ENCODE measurements at places on chromosomes 1 and 21. TPM values are rescaled to one million over a fixed set of nuclear protein-coding genes. Genes with fewer than 3 reads are reported as not detected.

The HFM1 gene
- total RNA-seq, result not detected

The SPATC1L gene
- total RNA-seq, result 4.2 TPM

DNA sequence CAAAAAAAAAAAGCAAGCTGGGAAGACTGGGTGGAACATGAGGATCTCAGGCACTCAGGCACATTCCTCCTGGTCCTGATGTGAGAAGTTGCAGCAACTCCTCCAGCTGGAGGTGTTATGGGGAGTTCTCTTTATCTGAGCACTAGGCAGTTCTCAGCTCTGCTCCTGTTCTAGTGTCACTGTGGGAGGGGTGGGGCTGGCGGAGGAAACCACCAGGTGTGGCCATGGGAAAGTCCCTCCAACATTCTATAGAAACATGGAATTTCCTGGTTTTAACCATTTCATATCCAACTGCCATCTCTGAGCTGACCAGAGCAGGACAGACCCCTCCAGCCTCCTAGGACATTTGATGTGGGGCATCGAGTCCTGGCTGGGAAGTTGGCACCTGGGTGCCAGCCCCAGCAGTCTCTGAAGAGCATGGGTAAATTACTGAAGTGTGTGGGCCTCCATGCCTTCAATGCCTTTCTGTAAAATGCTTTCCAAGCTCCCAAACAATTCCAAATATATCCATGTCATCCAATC lies 804 bp upstream of the IKBKE start:
- peak; percentile 47 for DNase-seq
- no peaks in the 10 kb centered on the region for H3K27me3 ChIP-seq
- peaks cover 88% of the 10 kb centered on the region for H3K4me1 ChIP-seq
- peak overlapping the region; percentile 77 for H3K27ac ChIP-seq
- peaks cover 35% of the 10 kb centered on the region for H3K36me3 ChIP-seq

- H3K27me3 ChIP-seq, result no peaks in the 10 kb centered on the region
- H3K4me3 ChIP-seq, result no peak overlapping the region
- H3K27ac ChIP-seq, result no peak overlapping the region
- no peak for DNase-seq
Observed at GRCh38 chr1:238088560-238089290, 198.0 kb upstream of the ZP4 start.

DNA sequence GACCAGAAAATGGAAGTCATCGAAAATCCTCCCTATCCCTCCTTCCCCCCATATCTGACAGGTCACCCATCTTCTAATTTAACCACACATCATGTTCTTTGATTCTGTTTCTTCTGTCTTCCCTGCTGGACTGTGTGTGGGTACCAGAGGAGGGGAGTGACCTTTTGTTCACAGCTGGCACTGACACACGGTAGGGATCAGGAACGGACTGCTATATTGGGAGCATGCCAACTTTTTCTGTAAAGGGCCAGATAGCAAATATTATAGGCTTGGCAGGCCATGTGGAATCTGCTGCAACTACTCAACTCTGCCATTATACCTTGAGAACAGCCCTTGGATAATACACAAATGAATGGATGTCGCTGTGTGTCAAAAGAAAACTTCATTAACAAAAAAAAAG lies 7.5 kb upstream of the TOMM20 start:
- H3K27ac ChIP-seq, result no peak overlapping the region
- DNase-seq, result no peak

GRCh38 chr1:199546323-199546722 lies 481.2 kb upstream of the NR5A2 start:
- no peak for DNase-seq
- no peaks in the 10 kb centered on the region for H3K27me3 ChIP-seq
- H3K4me1 ChIP-seq, result no peaks in the 10 kb centered on the region

DNA sequence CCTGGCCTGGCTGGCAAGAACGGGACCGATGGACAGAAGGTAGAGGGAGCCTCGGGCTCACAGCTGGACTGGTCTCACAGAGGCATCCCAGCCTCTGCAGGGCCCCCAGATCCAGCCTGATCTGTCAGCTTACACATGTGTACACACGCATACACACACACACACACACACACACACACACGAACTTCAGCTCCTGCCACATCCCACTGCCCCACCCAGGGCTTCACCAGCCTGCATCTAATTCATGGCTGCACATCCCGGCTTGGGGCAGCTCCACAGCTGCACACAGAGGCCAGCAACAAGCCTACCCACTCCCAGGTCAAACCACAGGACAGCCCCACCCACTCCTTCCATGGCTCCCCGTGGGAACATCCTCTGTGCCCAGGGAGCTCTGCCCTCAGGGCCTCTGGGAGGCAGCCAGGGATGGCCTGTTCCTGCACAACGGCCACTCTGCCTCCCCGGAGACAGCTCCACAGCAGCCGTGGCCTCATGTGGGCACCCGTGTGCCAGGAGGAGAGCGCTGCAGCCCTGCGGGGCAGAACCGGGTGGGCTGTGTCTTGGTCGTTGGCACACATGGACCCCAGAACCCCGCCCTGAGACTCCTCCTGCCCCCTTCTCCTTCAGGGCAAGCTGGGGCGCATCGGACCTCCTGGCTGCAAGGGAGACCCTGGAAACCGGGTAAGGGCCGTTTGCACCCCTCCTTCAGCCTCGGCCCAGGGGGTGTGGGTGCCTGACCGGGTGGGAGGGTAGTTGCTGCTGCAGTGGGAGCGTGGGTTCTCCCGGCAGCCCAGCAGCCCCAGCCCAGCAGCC lies 19.1 kb downstream of the COL6A2 start:
- no peak overlapping the region for H3K27ac ChIP-seq
- no peak overlapping the region for H3K4me3 ChIP-seq
- no peak for DNase-seq

GRCh38 chr1:180486092-180486491 lies 16.3 kb downstream of the ACBD6 start:
- no peak for DNase-seq
- no peak overlapping the region for H3K4me3 ChIP-seq
- H3K36me3 ChIP-seq, result peaks cover 7% of the 10 kb centered on the region
- H3K27ac ChIP-seq, result no peak overlapping the region
- H3K27me3 ChIP-seq, result no peaks in the 10 kb centered on the region
- peaks cover 8% of the 10 kb centered on the region for H3K4me1 ChIP-seq

GRCh38 chr1:91398291-91398690 lies 6.3 kb downstream of the HFM1 start:
- no peaks in the 10 kb centered on the region for H3K4me1 ChIP-seq
- no peak for DNase-seq
- no peak overlapping the region for H3K4me3 ChIP-seq

DNA sequence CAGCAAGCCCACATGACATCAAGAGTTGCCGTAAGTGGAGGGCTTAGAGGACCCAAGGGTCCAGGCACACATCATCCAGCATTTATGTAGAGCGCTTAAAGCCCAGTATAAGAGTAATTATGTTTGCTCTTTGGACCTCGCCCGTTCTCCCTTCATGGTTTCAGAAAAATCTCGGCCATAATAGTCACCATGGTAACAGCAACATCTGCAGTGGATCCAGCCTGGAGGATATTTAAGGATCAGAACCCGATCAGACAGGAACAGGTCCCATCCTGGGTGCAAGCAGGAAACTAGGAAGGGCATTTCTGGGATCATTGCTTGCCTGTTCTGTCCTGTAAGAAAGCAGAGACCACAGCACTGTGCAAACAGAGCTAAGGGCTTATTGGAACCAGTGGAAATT lies 89.9 kb upstream of the KAZN start:
- DNase-seq, result no peak
- H3K27me3 ChIP-seq, result no peaks in the 10 kb centered on the region

- no peak overlapping the region for H3K4me3 ChIP-seq
- no peaks in the 10 kb centered on the region for H3K36me3 ChIP-seq
- DNase-seq, result no peak
- H3K27me3 ChIP-seq, result no peaks in the 10 kb centered on the region
- H3K27ac ChIP-seq, result no peak overlapping the region
Observed at GRCh38 chr1:93577536-93578432, 103.9 kb downstream of the BCAR3 start.

Data from activated CD4-positive, alpha-beta memory T cell treated with anti-CD3 and anti-CD28 coated beads, Interleukin-2, amount 10 ng/mL, durations not matched to agents 7 days and 5 days (primary cell).